ENCODE measurements at places on chromosomes 16 and 17.

- DNase-seq = no peak
These were observed 2.8 kb downstream of the ZNF646 start for GRCh38 chr16:31077024-31077423.

DNA sequence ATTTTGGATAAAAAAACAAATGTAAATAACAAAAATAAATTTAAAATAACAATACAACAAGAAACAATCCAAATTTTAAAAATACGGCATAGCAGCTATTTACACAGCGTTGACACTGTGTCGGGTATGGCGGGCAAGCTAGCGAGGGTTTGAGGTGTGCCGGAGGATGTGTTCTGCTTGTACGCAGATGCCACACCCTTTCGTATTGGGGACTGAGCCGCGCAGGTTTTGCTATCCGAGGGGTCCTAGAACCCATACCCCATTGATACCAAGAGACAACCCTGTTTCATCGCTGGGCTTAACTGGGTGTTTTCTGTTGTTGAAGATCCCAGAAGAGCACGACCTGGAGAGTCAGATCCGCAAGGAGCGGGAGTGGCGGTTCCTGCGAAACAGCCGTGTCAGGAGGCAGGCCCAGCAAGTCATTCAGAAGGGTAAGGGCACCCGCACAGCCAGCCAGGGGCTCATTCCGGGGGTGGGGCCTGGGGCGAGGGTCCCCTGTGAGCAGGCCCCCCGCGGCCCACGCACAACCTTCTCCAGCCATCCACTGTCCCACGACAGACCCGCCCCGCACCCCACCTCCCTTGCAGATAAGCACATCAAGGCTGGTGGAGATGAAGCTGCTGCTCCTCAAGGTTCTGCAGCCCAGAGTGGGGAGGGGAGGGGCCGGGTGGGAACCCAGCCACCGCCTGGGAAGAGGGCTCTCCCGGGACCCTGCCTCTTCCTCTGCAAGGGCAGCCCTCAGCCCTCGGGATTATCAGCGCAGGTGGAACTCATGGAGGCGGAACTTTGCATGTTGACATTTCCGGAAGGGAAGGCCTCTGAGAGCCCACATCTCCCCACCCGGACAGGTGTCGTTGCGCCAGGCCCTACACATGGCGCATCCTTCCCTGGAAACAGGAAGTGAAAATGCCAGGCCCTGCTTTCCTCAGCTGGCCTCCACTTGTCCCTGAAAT, 51.2 kb upstream of the CHMP6 start:
- no peak for DNase-seq

DNA sequence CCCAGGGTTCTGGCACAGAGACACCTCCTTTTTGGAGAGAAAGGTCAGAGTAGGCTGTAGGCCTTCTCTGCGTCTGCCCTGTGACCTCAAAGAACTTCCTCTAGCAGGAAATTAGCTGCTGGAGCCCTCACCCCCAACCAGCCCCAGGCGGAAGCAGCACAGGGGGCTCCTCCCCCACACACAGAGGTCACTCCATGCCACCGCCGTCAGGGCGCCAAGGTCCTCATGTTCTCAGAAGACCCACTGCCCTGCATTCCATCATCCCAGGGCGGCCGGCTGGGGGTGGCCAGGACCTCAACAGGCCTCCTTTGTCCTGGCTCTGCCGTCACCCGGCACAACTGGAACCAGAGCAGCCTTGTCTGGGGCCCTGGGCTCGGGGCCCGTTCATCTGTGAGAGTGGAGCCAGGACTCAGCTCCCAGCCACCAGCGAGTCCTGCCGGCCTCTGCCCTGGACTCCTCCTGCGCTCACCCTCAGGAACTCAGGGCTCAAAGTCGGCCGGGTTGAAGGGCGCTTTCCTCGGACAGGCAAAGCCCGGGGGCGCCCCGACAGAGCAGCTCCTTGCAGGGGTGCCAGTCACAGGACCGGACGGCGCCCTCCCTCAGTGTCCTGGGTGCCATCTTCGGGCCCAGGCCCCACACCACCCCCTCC, 1.2 kb downstream of the TMC6 start:
- no peak for DNase-seq

GRCh38 chr17:69539781-69540319, 125.4 kb downstream of the MAP2K6 start:
- no peak for DNase-seq

- DNase-seq = no peak
These were observed 1.2 kb downstream of the NXN start for GRCh38 chr17:978103-979093.

DNA sequence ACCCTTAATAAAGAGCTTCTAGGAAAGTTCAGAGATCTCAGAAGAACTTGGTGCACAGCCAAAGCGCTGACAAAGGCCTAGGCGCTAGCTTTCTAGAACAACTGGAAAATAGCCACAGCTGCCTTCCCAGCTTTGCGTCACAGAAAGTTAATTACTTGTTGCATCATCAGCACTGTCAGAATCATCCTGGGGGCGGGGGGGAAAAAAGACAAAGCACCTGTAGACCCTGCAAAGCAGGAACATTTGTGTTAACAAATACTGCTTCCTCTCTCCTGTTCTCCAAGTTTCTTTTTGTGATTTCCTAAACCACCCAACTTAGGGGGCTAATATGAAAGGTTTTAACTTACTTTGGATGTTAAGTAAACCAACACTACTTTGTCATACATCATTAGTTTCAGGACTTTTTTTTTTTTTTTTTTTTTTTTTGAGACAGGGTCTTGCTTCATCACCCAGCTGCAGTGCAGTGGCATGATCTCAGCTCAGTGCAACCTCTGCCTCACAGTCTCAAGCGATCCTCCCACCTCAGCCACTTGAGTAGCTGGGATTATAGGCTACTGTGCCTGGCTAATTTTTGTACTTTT, 4.8 kb upstream of the AARSD1 start:
- no peak for DNase-seq

- no peak for DNase-seq
These were observed 36.0 kb upstream of the KLHDC4 start for GRCh38 chr16:87801679-87802259.

DNA sequence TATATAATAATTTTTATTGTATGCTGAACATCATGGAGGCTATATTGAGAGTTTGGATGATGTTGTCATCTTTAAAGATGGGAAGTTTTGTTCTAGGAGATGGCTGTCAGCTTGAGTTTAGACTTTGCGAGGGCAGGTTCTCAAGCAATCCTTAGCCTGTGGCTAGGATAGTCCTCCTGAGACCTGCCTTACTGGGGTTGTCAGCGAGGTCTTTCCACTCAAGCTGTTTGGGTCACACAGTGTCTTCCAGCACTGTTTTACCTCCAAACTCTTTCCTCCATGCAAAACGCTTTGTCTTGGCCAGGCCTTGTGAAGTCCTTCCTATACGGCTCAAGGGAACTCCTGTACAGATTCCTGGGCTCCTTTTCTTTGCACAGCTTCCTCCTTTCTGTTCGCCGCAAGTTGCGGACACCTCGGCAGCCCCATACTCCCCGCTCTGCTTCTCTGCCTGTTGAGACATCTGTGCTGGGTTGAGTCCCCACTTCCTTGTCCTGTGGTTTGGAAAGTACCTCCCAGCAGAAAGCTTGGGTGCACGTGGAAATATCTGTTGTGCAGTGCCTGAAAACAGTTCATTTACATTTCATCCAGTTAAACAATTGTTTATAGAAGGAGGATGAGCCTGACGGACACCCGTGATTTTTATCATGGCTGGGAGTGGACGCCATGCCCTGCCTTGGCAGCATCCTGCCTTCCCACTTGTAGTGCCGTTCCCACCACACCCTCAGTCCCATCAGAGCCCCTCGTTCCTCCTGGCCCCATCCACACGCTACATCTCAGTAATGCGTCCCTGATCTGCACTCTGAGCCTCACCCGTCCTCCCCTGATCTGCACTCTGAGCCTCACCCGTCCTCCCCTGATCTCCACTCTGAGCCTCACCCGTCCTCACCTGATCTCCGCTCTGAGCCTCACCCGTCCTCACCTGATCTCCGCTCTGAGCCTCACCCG, 55.0 kb upstream of the CBFA2T3 start:
- no peak for DNase-seq

GRCh38 chr17:73412914-73413313, 101.1 kb upstream of the CDC42EP4 start:
- no peak for DNase-seq

GRCh38 chr17:76556765-76557367, 17.0 kb downstream of the PRCD start:
- no peak for DNase-seq
